ENCODE measurements at places on chromosomes 6 and 20.

GRCh38 chr20:10200330-10200729 lies 18.3 kb upstream of the SNAP25 start:
- no peak for DNase-seq

DNA sequence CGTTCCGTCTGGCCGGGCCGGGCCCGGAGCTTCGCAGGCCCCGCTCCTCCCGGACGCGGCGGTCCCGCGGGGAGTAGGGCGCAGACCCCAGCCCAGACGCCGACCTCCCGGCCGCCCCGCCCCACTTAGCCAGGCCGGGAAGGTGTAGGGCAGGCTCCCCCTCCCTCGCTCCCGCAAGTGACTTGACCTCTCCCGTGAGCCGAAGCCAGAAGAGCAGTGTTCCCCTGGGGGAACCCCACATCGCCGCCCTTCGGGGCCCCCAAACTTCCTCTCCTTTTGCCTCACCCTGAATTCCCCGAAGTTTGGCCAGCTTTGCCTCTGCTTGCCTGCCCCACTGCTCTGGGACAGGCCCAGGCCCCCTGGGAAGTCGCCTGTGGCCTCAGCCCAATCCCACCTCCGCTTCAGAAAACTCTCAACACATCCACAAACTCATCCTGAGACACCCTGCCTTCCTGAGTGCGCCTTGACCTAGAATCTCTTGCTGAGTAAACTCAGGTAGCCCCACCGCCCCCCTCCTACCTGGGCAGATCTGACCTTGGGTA lies 524 bp upstream of the NOL4L start:
- DNase-seq: no peak

DNA sequence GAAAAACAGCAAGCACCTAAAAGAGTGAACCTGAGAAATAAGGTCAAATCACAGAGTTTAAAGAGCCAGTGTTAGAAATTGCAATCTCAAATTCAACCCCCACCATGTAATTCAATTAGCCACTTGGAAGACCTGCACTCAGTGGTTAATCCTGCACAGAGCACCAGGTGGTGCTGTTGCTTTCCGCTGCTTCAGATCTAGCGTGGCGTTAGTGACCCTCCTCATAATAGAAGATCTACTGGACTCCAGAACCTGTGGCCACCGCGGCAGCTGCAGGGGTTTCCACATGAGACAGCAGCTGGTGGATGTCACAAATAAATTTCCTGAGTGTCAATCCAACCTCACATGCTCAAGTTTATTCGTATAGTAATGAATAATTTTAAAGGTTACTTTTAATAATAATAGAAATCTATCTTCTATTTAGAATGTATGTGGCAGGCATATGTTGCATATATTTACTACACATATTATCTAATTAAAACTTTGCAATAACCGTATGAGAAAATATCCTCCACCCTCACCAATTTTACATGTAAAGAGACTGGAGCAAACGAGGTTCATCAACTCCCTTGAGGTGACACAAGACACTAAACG lies 84.4 kb downstream of the SYNE1 start:
- no peak for DNase-seq

DNA sequence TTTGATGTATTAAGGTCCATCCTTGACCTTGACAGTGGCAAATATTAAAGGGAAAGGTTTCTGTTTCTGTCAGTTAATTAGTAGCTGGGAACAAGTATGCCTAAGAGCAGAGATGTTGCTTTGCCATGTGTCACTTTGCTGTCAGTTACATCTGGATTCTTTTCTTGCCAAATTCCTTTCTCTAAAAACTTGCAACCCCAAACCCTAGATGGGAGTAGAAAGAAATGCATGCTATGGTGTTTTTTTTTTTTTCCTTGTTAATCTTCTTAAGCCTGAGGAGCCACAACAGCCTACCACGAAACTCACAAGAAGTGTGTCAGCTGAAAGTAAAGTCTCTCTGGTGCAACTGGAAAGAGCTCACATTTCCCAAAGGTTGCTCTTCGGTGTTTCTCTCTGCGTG lies 18.0 kb upstream of the CLDN20 start:
- no peak for DNase-seq

DNA sequence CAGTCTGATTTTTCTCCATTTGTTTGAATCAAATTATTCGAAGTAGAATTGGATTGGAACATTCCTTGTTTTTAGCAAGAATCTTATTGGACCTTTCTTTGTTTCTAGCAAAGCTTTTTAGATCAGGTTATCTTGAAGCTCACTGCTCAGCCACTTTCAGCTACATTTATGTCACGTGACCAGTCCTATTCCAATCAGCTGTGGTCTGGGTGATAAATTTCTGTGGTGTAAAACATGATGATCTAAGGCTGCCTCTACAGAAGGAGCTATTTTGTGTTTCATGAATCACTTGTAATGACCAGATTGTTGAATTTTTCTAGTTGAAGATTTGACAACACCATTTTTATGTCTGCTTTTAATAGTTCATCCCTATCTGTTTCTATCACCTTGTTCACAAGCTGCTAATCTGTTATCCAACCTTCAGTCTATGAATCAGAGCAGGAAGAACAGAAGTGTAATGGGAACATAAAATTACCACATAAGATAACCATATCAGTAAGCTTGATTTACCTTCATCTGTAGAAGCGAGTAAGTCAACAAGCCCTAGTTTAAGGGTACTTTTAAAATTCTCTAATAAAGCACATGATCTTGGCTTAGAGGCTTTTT lies 101.0 kb upstream of the MAP3K7 start:
- no peak for DNase-seq
